Upper lobe of right lung (tissue), 1 donor: ENCODE measurements at places on chromosomes 5 and 9.

GRCh38 chr5:138870611-138871010, 4.5 kb downstream of the LRRTM2 start:
- peaks cover 36% of the 10 kb centered on the region for H3K4me1 ChIP-seq
- no peak overlapping the region for H3K4me3 ChIP-seq
- no peaks in the 10 kb centered on the region for H3K36me3 ChIP-seq
- H3K27ac ChIP-seq: no peak overlapping the region
- no peak for DNase-seq

GRCh38 chr9:34370970-34371880, 5.5 kb downstream of the MYORG start:
- no peaks in the 10 kb centered on the region for H3K36me3 ChIP-seq
- no peak overlapping the region for H3K4me3 ChIP-seq
- H3K27me3 ChIP-seq: peaks cover 11% of the 10 kb centered on the region
- DNase-seq: no peak
- H3K27ac ChIP-seq: no peak overlapping the region

DNA sequence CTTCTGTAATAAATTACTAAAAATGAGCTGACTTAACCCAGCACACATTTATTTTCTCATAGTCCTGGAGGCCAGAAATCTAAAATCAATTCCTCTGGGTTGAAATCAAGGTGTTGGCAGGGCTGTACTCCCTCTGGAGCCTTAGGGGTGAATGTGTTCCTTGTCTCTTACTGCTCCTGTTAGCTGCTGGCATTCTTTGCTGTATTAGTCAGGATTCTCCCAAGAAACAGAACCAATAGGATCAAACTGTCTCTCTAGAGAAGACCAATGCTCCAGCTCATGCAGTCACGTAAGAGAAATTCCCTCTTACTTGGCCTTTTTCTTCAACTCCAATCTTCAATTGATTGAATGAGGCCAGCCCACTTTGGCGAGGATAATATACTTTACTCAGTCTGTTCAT, 15.3 kb upstream of the CD180 start:
- H3K36me3 ChIP-seq: no peaks in the 10 kb centered on the region
- H3K27ac ChIP-seq: no peak overlapping the region
- DNase-seq: no peak
- H3K27me3 ChIP-seq: no peaks in the 10 kb centered on the region
- no peak overlapping the region for H3K4me3 ChIP-seq

- H3K36me3 ChIP-seq: peaks cover 100% of the 10 kb centered on the region
- no peaks in the 10 kb centered on the region for H3K4me1 ChIP-seq
- no peak for DNase-seq
- H3K27me3 ChIP-seq: no peaks in the 10 kb centered on the region
- H3K27ac ChIP-seq: no peak overlapping the region
These were observed 52.1 kb downstream of the NIPSNAP3B start for GRCh38 chr9:104815851-104816565.

DNA sequence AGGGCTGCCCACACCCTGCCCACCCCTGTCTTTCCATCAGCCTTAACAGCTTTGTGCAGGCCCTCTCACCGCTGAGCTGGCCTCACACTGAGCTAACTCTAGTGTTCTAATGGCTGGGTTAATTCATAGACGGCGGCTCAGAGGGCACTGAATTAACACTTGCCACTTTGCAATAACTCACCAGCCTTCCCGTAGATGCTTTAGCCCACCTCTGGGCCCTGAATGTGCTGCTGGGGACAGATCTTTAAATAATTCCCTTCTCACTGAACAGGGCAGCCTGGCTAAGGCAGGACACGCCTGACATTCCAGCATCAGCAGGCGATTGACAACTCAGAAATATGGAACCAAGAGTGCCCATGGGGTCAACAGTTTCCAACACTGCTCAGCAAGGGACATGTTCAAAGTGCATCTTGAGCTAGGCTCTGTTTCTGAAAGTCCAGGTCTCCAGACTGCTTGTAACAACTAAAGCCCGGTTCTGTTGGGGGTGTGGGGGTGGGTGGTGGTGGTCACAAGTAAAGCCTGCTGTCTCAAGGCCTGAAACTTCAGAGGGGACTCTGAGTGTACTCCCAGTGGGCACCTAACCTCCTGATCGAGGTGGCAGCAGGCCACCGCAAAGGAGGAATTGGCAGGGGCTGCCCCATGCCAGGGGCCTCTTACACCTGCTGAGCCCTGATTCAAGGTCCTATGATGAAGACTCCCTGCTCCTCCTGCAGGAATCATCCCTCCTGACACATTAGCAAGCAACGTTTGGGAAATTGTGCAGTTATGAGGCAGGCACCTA, 248.3 kb downstream of the FSTL4 start:
- H3K4me3 ChIP-seq: no peak overlapping the region
- H3K27me3 ChIP-seq: no peaks in the 10 kb centered on the region
- H3K4me1 ChIP-seq: no peaks in the 10 kb centered on the region
- no peak overlapping the region for H3K27ac ChIP-seq

DNA sequence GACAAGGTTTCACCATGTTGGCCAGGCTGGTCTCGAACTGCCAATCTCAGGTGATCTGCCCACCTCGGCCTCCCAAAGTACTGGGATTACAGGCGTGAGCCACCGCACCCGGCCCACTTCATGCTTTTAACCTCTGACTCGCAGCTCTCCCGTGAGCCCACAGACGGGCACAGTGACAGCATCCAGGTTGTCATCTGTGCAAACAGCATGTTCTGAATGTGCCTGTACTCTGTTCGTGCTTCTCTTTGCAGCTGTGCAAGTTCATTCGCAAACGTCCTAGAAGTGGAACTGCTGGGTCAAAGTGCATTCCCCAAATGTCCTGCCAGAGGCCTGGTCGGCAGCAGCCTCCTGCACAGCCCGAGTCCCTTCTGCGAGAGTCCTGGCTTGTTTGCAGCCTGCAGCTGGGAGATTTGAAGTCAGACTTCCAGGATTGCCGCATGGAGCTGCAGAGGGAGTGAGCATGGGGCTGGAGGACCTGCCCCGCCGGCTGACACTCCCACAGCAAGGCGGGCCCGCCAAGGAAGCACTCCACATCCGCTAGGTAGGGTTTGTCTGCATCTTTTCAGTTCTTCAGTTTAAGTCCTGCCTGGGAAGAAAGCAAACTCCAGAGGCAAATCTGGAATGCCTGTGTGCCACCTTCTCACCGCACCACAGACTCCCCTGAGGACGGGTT, 3.4 kb downstream of the BRD3OS start:
- H3K27me3 ChIP-seq: no peaks in the 10 kb centered on the region
- H3K36me3 ChIP-seq: peaks cover 37% of the 10 kb centered on the region
- H3K4me3 ChIP-seq: no peak overlapping the region
- H3K4me1 ChIP-seq: peaks cover 8% of the 10 kb centered on the region
- H3K27ac ChIP-seq: no peak overlapping the region
- DNase-seq: no peak

DNA sequence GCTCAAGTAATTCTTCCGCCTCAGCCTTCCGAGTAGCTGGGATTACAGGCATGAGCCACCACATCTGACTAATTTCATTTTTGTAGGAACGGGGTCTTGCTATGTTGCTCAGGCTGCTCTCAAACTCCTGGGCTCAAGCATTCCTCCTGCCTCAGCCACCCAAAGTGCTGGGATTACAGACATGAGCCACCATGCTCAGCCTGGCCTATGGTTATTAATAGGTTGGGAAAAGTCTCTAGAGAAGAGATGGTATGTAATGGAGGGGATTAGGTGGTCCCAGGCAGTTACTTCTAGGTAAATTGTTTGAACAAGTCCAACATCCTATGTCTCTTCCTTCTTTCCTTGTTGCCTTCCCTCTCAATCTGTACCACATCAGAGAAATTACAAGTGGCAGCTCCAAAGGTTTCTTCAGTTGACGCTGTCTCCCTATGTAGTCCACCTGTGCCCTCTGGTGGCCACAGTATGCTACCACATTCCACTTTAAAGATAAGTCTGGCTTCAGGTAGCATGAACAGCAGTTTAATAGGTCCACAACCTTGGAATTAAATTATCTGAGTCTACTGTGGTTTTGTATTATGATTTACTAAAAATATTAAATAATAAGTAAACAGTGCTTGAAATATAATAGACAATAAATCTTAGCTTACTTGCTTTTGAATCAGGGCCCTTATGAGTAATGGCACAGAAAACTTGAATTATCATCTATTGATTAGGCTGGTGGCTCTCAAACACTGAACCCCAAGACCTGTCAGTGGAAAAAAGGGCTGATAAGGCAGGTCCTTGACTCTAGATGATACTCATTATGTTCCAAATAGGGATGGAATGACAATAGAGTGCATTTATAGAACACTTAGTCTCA, 9.7 kb downstream of the TIGD6 start:
- H3K4me3 ChIP-seq: no peak overlapping the region
- DNase-seq: no peak
- H3K27ac ChIP-seq: no peak overlapping the region
- peaks cover 15% of the 10 kb centered on the region for H3K36me3 ChIP-seq

DNA sequence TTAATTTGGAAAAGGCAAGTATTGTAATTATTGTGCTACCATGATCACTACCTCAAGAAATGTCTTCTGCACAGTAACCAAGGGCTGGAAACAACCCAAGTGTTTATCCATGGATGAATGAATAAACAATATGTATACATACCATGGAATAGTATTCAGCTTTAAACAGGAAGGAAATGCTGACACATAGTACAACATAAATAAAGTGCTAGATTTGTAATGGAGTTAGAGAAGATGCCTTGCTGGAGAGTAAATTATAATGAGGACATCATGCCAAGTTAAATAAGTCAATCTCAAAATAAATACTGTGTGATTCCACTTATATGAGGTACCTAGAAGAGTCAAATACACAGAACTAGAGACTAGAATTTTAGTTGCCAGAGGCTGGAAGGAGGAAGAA, 160.0 kb downstream of the CCDC192 start:
- H3K36me3 ChIP-seq: no peaks in the 10 kb centered on the region
- no peak overlapping the region for H3K27ac ChIP-seq
- H3K4me3 ChIP-seq: no peak overlapping the region
- no peak for DNase-seq
- H3K4me1 ChIP-seq: no peaks in the 10 kb centered on the region

DNA sequence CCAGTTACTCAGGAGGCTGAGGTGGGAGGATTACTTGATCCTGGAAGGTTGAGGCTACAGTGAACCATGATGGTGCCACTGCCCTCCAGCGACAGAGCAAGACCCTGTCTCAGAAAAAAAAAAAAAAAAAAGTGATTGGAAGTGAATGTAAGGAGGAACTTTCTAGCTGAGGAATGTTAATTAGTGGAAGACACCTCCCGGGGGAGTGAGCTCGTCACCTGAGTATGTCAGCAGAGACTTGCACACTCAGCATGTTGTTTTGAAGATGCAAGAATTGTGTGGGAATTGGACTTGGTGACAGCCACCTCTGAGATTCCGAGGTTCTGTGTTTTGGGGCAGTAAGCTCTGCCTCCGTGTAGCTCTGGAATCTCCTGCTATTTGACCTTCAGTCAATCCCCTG, 3.6 kb downstream of the SYNPO start:
- H3K4me1 ChIP-seq: peaks cover 75% of the 10 kb centered on the region
- no peak overlapping the region for H3K4me3 ChIP-seq
- H3K27ac ChIP-seq: peak overlapping the region; percentile 86
- DNase-seq: no peak
- H3K27me3 ChIP-seq: no peaks in the 10 kb centered on the region

DNA sequence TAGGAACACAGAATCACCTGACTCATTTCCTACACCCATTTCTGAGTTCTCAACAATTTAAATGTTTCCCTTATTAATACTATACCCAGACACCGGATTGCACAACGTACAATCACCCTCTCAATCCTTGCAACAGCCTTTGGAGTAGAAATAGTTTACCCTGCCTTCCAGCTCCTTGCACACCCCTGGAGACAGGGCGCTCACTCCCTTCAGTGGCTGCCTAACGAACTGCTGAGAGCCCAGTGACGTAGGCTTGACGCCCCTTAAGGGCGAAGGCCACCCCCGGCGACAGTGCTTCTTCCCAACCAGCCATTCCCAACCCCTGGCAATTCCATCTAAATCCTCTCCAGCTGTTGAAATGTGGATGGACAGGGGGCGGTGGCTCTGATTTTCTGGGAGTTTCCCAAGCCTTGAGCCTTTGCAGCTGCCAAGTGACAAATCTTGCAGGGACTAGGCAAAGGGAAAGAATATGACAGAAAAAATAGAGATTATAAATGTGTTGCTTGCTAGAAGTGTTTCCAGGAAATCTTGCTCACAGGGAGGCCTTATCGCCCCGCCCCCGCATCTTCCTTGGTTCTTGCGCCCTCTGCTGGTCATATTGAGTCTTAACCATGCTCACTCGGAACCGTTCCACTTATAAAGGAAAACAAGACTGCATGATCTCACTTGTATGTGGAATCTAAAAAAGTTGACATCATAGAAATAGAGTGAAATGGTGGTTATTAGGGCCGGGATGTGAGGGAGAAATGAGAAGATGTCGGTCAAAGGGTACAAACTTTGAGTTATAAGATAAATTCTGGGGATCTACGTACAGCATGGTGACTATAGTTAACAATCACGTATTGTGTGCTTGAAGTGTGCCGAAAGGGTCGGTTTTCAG, 7.6 kb upstream of the BARX1 start:
- no peak overlapping the region for H3K4me3 ChIP-seq
- H3K36me3 ChIP-seq: no peaks in the 10 kb centered on the region
- peak; percentile 86 for DNase-seq
- H3K4me1 ChIP-seq: peaks cover 26% of the 10 kb centered on the region
- H3K27me3 ChIP-seq: peaks cover 44% of the 10 kb centered on the region
- H3K27ac ChIP-seq: no peak overlapping the region

GRCh38 chr5:25641124-25641523, 996.3 kb upstream of the CDH10 start:
- no peaks in the 10 kb centered on the region for H3K4me1 ChIP-seq
- no peak overlapping the region for H3K27ac ChIP-seq
- H3K36me3 ChIP-seq: no peaks in the 10 kb centered on the region
- H3K27me3 ChIP-seq: no peaks in the 10 kb centered on the region
- DNase-seq: no peak
